ENCODE measurements at places on chromosomes 6 and 20. TPM values are rescaled to one million over a fixed set of nuclear protein-coding genes. Genes with fewer than 3 reads are reported as not detected.

ERVFRD-1 gene
- not detected for total RNA-seq

APOBEC2 gene
- total RNA-seq, result not detected

GABRR1 gene
- not detected for total RNA-seq

UNC5CL gene
- not detected for total RNA-seq

MCCD1 gene
- not detected for total RNA-seq

SEL1L2 gene
- not detected for total RNA-seq

HLA-DQB2 gene
- total RNA-seq, result not detected

SYNDIG1 gene
- total RNA-seq, result 0.58 TPM

FAM162B gene
- 19.9 TPM for total RNA-seq

CFB gene
- 65.1 TPM for total RNA-seq

REPS1 gene
- 34.4 TPM for total RNA-seq

SAMD5 gene
- under 0.01 TPM for total RNA-seq

TSBP1 gene
- not detected for total RNA-seq

FABP7 gene
- not detected for total RNA-seq

HS3ST5 gene
- not detected for total RNA-seq

LINC00237 gene
- not detected for total RNA-seq

GHRH gene
- not detected for total RNA-seq

ZNF831 gene
- not detected for total RNA-seq

PKIG gene
- total RNA-seq, result 42.8 TPM

TINAG gene
- not detected for total RNA-seq

SLC35B2 gene
- 80.7 TPM for total RNA-seq

MED23 gene
- total RNA-seq, result 28.9 TPM

ULBP2 gene
- 12.5 TPM for total RNA-seq

SLC25A27 gene
- 1.5 TPM for total RNA-seq

MLIP gene
- not detected for total RNA-seq

TRIM15 gene
- total RNA-seq, result not detected

MCHR2 gene
- total RNA-seq, result not detected

KHDC1L gene
- not detected for total RNA-seq

C6orf52 gene
- 0.56 TPM for total RNA-seq

KCNB1 gene
- total RNA-seq, result under 0.01 TPM

NQO2 gene
- 27.6 TPM for total RNA-seq

BPIFB1 gene
- total RNA-seq, result not detected

PSMB1 gene
- total RNA-seq, result 359 TPM

ADGB gene
- not detected for total RNA-seq

RBBP8NL gene
- total RNA-seq, result not detected

KIFC1 gene
- 52.1 TPM for total RNA-seq
